HAP-1 (cell line): ENCODE measurements at places on chromosomes 1 and 21.

GRCh38 chr1:237386362-237387143, 344.6 kb downstream of the RYR2 start:
- peak; percentile 51 for DNase-seq

DNA sequence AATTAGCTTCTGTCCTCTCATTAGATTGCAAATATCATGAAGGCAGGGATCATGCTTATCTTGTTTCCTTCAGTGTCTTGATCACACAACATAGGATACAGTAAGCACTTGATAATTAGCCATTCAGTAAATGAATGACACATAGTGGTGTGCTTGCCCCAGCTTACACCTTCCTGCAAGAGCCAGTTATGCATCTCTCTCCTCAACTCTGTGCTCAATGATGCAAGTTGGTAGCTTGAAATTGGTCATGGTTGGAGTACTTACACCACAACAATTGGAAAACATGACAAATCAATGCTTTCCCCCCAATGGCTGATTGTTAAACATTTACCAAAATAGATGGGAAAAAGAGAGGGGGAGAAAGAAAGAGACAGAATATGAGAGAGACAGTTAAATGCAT, 129.2 kb downstream of the NUF2 start:
- no peak for DNase-seq

- DNase-seq = no peak
Measured at GRCh38 chr1:17743008-17743647, 12.0 kb upstream of the ACTL8 start.

GRCh38 chr1:37317870-37318467, 156.4 kb upstream of the ZC3H12A start:
- no peak for DNase-seq

GRCh38 chr1:56777972-56778371, 41.2 kb downstream of the FYB2 start:
- no peak for DNase-seq

GRCh38 chr1:152932170-152932811, 14.7 kb upstream of the SPRR5 start:
- no peak for DNase-seq

DNA sequence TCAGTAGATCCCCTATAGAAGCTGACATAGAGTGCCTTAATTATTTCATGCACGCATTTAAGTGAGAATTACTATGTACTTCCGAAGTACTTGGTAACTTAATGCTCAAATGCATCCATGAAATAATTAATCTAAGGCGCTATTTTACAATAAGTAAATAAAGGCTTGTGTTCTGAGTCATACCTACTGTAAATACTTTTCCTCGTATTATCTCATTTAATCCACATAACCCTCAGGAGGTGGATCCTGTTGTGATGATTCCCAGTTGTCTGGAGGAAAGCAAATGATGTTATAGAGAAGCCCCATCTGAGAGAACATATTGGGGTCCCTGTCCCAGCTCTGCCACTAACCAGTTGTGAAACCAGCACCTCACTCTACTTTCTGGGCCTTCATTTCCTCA, 16.4 kb downstream of the SUSD4 start:
- DNase-seq = no peak

DNA sequence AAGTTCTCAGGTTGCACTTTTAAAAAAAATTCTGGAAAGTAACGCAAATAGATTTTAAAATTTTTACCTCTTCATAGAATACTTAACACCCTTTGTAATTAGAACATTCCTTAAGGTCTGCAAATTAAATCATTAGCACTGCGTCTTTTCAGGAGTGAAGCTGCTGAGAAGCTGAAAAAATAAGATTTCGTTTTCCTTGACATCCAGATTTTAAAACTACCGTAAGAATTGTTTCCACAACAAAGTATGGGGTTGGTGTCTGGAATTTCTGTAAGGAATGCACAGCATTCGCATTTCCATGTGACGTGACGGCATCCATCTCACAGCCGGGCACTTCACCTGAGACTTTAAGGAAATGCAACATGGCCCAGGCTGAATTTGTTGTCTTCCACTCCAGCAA, 76.3 kb upstream of the COX20 start:
- no peak for DNase-seq

DNA sequence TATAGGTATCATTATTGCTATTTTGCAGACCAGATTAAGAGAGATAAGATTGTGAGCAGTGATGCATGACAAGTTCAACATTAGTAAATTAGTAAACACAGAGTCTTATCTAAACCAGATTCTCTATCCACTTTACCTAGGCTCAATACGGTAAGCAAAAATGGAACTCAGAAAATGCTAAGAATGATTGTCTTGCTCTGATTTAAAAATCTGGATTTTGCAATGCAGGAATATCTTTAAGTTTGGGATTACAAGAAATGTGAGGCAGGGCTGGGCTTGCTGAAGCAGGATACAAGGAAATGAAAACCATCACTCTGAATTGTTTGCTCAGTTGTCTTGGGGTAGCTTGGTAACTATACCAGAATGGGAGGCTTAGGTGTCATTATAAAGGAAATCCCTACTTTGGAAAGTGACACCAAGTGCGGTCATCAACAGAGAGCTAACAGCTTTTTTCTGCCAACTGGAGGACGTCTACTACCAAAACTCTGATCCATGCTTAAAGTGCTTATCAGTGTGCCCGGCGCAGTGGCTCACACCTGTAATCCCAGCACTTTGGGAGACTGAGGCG, 332.7 kb upstream of the RUNX1 start:
- no peak for DNase-seq

DNA sequence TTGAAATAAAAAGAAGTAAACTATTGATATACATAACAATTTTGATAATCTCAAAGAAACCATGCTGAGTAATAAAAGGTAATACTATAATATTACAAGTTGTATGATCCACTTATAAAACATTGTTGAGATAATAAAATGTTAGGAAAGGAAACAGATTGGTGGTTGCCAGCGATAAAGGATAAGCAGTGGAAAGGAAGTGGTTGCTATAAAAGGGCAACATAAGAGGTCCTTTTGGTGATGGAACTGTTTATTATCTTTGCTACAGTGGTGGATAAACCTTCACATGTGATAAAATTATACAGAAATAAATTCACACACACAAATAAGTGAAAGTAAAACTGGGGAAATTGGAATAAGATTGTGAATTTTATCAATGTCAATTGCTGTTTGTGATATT, 15.1 kb downstream of the OR6F1 start:
- no peak for DNase-seq

DNA sequence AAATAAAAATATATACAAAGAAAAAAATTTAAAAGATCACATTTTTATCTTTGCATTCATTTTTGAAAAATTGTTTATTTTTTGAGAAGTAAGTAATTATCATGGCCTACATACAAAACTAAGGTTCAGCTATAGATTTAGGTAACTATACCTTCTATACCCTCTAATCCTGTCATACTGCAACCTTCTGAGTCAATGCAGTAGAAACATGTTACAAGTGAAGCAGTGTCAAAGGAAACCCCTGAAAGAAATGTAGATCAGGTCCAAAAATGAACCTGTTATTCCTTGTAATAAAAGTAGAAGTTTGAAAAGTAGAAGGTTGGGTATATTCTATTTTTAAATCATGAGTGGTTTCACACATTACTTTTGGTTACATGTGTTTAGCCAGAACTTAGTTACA, 51.3 kb downstream of the PTGS2 start:
- DNase-seq = no peak

DNA sequence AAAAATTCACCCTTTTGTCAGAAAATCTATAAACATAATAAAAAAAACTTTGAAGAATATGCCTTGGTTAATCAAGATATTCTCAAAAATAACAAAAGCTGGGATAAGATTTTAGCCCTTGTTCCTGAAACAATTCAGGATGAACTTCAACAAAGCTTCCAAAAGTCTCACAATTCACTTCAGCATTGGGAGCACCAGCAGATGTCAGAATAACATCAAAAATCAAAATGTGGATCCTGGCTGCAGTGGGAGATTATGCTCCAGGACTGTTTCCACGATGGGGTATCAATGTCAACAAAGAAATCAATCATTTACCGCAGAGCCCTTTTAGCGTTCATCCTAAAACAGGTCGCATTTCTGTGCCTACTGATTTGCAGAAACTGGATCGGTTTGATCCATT, 35.2 kb downstream of the ZNF670 start:
- no peak for DNase-seq

DNA sequence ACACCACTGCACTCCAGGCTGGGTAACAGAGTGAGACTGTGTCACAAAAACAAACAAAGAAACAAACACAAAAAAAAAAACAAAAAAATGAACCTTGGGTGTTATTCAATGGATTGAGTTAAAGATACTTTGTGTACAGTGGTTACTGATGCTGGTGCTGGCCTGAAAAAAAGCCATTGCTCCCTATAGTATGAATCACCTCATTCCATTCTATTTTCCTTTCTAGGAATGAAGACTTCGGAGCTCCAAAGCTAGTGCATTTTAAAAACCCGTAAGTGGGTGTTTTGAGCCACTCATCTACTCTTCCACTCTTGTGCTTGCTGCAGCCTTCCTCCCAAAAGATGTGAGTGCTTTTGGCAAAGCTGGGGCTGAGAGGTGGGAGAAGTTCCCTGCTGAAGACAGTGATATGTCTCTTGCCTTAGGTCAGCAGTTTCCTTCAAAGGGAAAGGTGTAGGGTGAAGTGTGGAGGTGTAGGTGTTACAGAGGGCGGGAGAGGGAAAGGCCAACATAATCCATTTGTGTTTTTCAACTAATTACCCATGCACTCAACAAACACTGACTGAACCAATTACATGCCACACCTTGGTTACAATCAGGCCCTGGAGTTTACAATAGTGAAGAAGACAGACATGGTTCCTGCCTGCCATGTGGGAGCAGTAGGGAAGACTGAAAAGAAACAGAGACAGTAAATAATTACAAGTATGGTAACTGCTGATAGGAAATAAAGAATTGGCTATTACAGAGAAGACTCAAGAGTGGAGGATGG, 55.0 kb upstream of the SERBP1 start:
- no peak for DNase-seq

DNA sequence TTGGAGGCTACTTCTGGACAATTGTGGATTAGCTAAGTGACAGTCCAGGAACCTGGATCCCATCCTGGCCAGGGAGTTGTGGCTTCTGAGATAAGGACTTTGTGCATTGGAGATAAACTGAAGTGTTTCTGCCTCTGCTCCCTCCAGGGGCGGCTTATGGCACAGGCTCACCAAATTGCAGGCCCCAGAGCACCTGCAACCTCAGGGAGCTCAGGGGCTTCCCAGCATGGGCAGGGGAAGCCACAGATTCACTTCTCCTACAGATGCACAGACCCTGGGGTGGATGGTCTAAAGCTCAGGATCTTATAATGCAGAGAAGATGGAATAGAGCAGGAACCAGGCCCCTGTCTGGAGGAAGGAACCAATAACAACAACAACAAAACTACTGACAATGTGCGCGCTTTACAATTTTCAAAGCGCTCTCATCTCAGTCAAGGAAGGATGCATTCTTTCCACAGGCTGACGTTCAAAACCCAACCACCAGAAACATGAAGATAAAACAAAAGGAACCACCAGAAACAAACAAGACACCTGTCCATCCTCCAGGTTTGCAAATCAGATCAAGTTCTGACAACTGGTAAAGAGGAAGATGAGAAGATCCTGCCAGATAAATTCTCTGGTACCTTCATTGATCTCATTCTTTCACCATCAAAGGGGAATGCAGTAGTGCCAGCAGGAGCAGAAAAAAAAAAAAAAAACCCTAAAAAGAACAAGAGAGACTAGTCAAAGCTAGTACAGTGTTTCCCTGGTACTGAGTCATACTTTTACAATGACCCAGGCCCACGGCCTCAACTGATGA, 121.0 kb upstream of the IRF2BP2 start:
- no peak for DNase-seq

GRCh38 chr1:232789651-232790050, 15.6 kb upstream of the MAP10 start:
- DNase-seq = no peak
